Smooth muscle cell of bladder (primary cell): ENCODE measurements at places on chromosomes 1 and 21. TPM values are rescaled to one million over a fixed set of nuclear protein-coding genes. Genes with fewer than 3 reads are reported as not detected.

The POGZ gene
- 9.5 and 15.4 TPM in 2 replicates for total RNA-seq

The GBP4 gene
- 2.6 and 4.5 TPM in 2 replicates for total RNA-seq

The CDC20 gene
- total RNA-seq = 6.7 and 8.7 TPM in 2 replicates

The FMO1 gene
- total RNA-seq = 0.14 and 0.37 TPM in 2 replicates

The SEMA6C gene
- 0.43 and 1.0 TPM in 2 replicates for total RNA-seq

The RGS13 gene
- total RNA-seq = 0.14 and 0.28 TPM in 2 replicates

The LEPR gene
- 10.5 and 16.1 TPM in 2 replicates for total RNA-seq

The FAAP20 gene
- total RNA-seq = 18.3 and 19.1 TPM in 2 replicates

The GNAT2 gene
- 0.28 and 0.37 TPM in 2 replicates for total RNA-seq

The MTARC1 gene
- 6.2 and 6.8 TPM in 2 replicates for total RNA-seq

The OPRD1 gene
- under 0.01 TPM in 1 of 2 replicates, not detected in the other for total RNA-seq

The TMIGD3 gene
- 0.09 TPM in 1 of 2 replicates, not detected in the other for total RNA-seq

The MFSD2A gene
- 2.8 and 5.0 TPM in 2 replicates for total RNA-seq

The LPAR3 gene
- 2.6 and 66.0 TPM in 2 replicates for total RNA-seq

The FBXO2 gene
- total RNA-seq = 1.7 and 2.8 TPM in 2 replicates

The GIPC2 gene
- total RNA-seq = 0.09 and 0.14 TPM in 2 replicates

The DPH2 gene
- total RNA-seq = 10.0 and 12.0 TPM in 2 replicates
